ENCODE measurements at places on chromosomes 7 and 10.

GRCh38 chr7:28222636-28223035 lies 42.0 kb upstream of the JAZF1 start:
- DNase-seq = no peak

DNA sequence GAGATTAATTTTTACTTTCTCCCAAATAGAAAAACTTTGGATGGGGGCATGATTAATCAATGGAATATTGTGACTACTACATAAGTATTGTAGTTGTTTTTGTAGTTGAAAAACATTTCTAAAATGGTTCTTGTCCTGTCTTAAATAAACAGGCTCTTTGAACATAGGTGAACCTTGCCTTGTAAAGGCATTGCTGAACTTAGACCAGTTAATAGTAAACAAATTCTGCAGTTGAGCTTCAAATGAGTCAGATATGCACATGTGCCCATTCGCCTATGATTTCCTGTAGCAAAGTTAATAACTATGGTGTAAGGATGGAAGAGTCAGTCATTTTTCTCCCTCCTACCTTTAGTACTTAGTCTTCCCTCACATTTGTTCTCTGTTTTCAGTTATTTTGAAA lies 22.6 kb downstream of the CUTC start:
- DNase-seq = no peak

GRCh38 chr7:96244992-96245292 lies 77.0 kb downstream of the SLC25A13 start:
- DNase-seq = no peak

GRCh38 chr7:6226194-6226799 lies 46.1 kb downstream of the CYTH3 start:
- DNase-seq = no peak

DNA sequence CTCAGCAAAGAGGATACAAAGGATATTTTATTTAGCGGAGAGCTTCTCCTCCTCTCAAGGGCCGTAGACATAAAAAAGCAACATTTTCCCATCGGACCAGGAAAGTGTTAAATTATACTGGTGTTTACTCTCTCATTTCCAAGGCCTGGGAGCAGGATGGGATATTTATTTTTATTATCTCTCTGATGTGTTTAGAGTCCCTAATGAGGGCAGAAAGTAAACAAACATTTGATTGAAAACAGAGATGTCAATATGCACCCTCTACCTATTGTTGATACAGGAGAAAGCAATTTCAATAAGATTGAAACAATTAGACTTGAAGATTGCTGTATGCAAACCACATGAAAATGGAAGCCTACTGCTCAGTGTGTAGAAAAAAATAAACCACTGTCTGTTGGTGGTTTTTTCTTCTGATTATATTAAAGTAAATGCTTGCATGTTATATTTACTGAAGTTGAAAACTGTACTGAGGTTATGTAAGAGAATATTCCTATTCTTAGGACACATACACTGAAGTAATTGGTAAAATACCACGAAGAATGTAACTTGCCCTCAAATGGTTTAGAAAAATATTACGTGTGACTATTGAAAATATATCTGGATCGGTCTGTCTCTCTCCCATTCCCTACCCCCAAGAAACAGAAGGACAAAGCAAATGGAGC lies 59.3 kb downstream of the ATXN7L1 start:
- DNase-seq = no peak

GRCh38 chr7:36748017-36748487 lies 23.8 kb upstream of the AOAH start:
- DNase-seq = no peak

GRCh38 chr7:130275826-130276297 lies 9.2 kb downstream of the CPA2 start:
- DNase-seq = no peak

- no peak for DNase-seq
Observed at GRCh38 chr7:142913566-142913965, 20.0 kb downstream of the TRPV5 start.

GRCh38 chr7:9324513-9324912 lies 891.1 kb downstream of the NXPH1 start:
- no peak for DNase-seq

DNA sequence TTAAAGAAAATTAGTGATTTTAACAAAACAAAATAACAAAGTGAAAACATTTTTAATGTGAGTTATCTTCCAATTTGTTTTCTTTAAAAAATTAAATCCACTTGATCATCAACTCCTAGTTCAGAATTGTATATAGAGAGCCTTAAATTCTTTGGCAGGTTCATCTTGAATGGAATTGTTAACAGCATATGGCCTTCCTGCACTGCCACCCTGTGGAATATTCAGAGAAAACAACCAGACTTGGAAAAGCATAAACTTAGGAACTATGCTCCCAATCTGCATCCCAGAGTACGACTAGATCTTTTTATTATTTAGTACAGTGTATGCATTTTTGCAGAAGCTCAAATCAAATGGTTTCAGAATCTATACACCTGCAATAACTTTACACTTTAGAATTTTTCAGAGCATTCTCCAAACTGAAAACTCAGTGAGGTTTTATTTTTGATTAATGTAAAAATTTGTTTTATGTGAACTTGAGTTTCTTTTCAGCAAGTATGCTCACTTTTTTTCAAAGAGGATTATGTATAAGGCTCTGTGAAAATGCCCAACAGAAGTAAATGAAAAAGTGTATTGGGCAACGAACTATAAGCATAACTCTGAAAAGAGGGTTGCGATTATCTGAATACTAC lies 44.9 kb upstream of the ANK3 start:
- no peak for DNase-seq

GRCh38 chr7:209906-210305 lies 17.5 kb downstream of the FAM20C start:
- DNase-seq = no peak

GRCh38 chr7:33070277-33070676 lies 7.7 kb upstream of the NT5C3A start:
- no peak for DNase-seq

DNA sequence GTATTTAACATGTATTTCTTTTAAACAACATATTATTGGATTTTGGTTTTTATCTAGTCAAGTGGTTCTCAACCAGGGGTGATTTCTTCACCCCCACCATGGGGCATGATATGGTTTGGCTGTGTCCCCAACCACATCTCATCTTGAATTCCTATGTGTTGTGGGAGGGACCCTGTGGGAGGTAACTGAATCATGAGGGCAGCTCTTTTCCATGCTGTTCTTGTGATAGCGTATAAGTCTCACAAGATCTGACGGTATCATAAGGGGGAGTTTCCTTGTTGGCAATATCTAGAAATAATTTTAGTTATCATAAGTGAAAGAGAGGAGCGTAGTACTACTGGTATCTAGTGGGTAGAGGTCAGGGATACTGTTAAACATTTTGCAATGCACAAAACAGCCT lies 37.6 kb downstream of the TMEM168 start:
- DNase-seq = no peak

GRCh38 chr7:140485500-140486265 lies 6.4 kb upstream of the MKRN1 start:
- no peak for DNase-seq

- DNase-seq = no peak
Observed at GRCh38 chr10:58818900-58819299, 306.2 kb downstream of the BICC1 start.

- DNase-seq = no peak
Observed at GRCh38 chr7:71706597-71706975, 574.6 kb downstream of the GALNT17 start.

DNA sequence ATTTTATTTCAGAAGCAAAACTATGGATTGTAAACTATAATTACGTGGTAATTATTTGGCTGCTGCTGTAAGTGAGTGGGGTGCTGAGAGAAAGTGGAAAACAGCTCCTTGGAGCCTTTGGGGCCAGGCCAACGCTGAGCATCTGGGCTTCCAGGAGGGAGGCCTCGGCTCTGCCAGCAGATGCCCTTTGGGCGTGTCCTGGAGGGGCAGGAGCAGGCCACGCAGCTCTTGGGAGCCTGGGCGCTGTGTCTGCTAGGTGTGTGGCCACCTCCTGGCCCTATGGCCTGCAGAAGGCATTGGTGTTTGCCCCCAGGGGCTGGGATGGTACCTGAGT lies 423.3 kb downstream of the GLRX3 start:
- DNase-seq = no peak

- no peak for DNase-seq
Observed at GRCh38 chr7:75842836-75843446, 29.3 kb upstream of the CCL24 start.

DNA sequence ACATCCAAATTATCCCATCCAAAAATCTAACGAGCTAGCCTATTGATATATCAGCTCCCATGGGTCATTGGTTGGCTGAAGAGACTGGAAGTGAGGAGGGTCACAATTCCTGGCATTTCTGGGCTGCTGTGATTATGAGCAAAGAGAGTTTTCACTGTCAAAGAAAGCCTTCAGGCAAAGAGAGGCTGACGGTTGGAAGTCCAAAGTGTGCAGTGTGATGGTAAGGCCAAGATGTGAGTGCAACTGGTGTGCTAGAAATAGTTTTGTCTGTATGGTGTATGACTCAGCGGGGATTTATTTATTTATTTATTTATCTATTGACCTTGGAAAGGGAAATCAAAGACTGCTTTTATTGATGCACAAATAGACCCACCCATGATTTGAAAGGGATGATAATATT lies 75.0 kb downstream of the AASS start:
- DNase-seq = no peak

DNA sequence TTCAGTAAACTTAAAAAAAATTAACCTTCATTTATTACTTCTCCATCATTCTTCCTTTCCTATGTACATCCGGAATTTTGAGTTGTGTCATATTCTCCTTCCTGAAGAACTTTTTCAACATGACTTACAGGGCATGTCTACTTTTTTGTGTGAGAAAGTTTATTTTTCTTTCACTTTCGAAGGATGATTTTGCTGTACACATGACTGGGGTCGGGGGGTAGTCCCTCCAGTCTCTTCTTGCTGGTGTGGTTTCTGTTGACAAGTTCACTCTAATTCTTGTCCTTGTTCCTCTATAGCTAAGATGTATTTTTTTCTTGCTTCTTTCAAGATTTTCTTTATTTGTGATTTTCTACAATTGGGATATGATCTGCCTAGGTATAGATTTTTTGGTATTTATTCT lies 55.8 kb downstream of the INPP5A start:
- no peak for DNase-seq

DNA sequence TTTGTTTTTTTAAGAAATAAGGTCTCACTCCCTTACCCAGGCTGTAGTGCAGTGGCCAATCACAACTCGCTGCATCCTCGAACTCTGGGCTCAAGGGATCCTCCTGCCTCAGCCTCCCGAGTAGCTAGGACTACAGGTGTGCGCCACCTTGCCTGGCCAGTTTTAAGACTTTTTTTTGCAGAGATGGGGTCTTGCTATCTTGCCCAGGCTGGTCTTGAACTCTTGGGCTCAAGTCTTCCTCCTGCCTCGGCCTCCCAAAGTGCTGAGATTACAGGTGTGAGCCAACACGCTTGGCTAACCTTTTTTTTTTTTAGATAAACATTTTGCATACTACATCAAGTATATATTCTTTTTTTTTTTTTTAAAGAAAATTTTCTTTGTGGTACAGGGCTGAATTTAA lies 18.2 kb downstream of the SEC23IP start:
- no peak for DNase-seq

DNA sequence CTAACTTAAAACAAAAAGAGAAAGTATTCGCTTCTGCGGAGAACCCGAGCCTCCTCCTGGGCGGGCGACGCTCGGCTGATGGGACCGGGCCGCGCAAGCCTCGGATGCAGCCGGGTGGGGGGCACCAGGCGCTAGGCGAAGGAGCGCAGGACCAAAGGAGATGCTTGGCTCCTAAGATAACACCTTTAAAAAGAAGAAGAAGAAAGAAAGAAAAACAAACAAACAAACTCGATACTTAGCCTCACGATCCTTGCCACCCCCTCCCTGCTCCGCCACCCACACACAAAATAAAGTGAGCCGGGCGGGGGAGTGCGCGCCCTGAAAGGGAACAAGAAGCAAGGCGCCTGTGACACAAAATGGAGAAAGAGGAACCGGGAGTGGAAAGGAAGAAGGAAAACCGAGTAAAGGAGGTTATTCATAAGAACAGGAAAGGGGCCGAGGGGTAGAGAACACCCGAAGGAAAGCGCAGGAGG lies 34.0 kb upstream of the EBLN1 start:
- peak; percentile 81 for DNase-seq

DNA sequence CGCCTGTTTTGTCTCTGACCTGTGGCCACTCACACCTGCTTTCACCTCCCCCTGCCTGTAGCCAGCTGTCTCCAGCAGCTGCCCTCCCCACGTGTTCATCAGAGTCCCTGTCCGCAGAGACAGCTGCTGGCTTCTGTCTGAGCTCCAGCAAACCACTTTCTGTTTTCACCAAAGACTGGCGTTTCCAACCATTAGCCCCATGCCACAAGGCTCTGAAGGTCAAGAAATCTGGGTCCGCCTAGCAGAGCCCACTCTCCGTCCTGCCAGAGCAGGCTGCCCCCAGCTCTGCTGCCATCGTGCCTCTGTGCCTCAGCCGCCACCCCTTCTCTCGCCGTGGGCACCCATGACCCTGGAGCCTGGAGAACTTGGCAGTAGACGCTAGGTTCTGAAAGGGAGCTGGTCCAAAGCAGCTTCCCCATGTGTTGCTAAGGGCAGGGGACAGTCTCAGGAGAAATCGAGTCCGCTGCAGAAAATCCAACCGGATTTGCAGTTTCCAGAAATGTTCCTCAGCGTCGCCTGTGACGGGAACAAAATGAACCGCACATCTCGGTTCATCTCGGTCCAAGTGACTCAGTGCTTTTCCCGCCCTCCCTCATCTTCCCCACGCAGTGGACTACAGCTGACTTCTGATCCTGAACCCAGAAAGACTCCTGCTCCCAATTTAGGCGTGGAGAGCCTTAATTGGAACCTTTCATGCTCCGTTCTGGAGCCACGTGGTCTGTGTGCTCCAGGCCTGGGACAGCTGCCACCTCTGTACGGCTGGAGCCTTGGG lies 28.0 kb downstream of the TMEM120A start:
- DNase-seq = no peak

DNA sequence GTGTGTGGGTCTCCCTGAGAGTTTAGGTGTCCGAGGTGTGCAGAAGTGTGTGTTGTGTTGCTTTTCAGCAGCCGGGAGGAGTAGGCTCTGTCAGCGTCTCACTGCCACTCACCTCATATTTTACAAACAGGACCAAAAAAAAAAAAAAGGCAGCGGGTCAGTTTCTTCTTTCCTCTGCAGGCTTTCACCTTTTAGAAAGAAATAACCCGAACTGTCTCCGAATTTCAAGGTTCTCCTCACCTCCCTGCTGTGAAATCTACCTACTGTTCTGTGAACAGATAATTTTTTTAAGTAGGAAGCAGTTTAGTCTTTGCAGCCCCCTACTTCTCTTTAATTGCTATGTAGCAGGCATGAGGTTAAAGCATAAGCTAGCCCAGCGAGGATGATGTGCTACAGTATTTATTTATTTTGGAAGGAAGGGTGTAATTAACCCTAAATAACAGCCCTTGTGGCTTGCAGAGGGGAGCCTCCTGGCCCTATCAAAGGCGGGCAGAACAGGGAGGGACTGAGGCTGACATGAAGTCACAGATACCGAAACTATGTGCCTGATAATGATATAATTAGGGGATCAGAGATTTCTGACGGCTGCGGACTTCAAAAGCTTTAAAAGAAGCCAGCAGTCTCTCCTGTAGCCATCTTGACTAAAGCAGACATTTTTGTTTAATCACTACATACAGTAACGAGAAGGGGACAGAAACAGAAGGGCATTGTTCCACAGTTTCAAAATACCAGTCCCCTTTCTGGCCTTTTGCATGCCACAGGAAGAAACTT lies 1.6 kb downstream of the BAMBI start:
- DNase-seq = peak; percentile 31

Measured in natural killer cell (primary cell).